ENCODE measurements at places on chromosomes 6 and 20.

DNA sequence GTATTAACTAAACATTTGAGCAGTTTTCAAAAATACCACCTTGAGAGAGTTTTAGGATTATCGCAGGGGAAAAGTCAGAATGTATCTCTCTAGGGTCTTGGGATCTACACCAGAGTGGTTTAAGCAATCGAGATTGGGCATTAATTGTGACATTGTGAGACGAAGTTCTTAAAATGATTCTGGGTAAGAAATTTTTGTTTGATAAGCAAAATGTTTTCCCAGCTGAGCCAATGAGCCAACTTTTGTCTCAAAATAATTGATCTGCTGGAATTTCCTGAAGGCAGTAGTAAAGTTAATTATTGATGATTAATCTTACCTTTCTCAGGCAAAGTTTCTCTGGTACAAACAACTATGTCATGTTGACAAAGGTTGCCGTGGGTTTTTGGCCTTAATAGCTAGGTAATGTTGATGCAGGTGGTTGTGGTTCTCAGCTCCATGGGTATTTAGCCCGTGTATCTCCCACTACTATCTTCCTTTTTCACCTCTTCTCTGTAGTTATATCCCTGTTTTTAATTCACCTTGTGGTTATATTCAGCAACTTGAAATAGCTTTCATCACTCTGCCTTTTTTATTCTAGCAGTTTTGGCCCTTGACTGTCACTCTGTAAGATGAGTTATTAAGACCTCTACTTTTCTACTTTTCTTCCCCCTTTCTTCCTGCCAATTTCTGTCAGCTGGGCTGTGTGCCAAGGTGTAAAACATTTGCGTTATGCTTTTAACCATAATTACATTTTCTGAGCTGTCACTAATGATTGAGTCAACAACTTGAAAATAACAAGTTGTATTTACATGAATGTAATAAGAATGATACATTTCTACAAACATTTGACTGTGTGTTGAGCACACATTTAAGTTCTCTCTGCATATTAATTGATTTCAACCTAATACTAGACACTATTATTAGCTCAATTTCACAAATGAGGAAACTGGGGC, 368.3 kb upstream of the BTBD3 start:
- no peak for DNase-seq

GRCh38 chr6:16723826-16724225, 37.4 kb downstream of the ATXN1 start:
- no peak for DNase-seq

DNA sequence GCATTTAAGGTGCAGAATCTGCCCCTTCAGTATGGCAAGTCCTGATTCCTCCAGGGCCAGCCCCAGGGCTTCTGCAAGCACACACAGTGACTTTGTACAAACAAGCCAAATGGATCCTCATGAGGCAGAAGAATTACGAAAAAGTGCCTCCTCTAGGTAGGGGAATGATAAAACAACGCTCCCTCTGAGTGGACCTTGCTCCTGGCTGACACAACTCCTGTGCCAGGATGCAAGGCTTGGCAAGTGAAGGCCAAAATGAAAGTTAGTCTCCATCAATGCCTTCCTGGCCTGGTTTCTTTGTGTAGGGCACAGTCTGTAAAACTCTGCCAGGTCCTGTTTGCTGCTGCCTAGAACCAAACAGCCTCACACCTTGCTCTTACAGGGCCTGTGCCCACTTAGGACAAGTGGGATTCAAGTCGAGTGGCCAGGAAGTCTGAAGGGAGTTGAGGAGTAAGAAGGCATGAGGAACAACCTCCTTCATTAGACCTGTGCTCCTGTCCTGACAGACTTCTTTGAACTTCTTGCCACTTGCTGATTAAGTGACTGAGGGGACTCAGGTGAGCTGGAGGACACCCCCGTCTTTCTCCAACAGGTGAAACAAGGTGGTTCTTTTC, 417.1 kb downstream of the CDC5L start:
- DNase-seq = no peak

DNA sequence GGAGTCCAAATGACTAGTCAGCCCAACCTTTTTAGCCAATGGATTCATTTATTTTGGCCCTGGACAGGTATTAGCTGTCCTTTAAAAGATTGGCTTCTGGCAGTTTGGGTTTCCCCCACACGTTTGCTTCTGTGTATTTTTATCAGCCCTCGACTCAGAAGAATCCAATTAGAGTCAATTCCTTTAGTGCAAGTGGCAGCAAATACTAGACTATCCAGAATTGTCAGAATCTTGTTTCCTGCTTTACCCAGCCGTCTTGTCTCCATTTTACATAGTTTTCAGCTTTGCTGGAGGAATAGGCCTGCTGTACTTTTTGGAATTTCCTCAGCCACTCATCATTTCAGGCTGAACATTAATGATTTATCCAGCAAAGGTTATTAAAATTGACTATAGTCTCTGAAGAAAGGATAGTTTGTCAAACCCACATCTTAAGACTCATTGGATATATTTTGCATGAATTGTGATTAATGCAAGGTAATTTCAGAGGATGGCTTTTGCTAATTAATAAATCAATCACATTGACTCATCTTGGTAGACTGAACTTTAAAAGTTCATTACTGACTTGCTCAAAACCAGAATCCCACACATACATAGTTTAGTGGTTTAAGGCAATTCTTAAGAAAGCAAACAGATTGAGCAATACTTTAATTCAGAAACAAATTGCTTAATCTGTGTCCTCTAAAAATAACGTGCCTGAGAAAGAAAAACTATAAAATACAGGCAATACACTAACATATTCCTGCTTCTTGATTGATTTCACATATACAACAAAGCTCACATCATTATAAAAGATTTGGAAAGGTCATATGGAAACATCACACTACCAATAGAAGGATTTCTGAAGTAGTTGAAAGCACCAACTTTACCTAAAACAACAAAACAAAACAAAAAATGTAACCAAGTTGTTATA, 62.9 kb upstream of the ZNF217 start:
- no peak for DNase-seq

GRCh38 chr6:147825848-147826247, 317.4 kb downstream of the SAMD5 start:
- no peak for DNase-seq

DNA sequence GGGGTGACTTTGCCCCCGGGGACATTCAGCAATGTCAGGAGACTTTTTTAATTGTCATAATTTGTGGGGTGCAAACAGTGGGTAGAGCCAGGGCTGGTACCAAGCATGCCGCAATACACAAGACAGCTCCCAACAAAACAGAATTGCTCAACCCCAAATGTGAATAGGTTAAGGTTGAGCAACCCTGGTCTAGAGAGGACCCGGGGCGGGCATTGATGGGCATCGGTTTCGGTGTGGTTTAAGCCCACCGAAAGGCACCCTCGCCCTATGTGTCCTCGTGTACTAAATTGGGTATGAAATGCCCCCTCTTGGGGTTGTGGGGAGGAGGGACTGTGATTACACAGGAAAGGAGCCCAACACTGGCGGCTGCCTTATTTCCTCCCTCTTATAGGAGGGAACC, 36.0 kb downstream of the KIAA1755 start:
- no peak for DNase-seq

DNA sequence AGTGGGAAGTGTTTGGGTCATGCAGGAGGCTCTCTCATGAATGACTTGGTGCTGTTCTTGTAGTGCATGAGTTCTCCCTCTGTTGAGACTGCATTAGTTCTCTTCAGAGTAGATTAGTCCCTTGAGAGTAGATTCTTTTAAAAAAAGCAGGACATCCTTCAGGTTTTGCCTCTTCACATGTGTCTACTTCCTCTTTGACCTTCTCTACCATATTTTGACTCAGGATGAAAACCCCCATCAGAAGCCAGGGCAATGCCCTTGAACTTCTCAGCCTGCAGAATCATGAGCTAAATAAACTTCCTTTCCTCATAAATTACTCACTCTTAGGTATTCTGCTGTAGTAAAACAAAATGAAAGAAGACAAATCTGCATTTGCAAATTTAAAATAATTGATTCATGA, 170.3 kb downstream of the CD109 start:
- no peak for DNase-seq

GRCh38 chr6:40669343-40669742, 82.2 kb upstream of the LRFN2 start:
- DNase-seq = no peak

GRCh38 chr6:142374965-142375733, 73.3 kb downstream of the ADGRG6 start:
- no peak for DNase-seq

- no peak for DNase-seq
These were observed 4.9 kb downstream of the ECI2 start for GRCh38 chr6:4130357-4130987.

- DNase-seq = no peak
These were observed 98.4 kb downstream of the PSMB1 start for GRCh38 chr6:170454512-170455285.

DNA sequence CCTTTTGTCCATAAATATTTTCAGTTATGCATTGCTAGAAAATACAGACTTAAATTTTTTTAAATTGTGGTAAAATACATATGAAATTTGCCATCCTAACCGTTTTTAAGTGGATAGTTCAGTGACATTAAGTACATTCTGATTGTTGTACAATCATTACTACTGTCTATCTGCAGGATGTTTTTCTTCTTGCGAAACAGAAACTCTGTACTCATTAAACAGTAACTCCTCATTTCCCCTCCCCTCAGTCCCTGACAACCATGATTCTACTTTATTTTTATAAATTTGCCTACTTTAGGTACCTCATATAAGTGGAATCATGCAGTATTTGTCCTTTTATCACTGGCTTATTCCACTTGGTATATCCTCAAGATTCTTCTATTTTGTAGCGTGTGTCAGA, 21.3 kb downstream of the TAF11 start:
- DNase-seq = no peak

DNA sequence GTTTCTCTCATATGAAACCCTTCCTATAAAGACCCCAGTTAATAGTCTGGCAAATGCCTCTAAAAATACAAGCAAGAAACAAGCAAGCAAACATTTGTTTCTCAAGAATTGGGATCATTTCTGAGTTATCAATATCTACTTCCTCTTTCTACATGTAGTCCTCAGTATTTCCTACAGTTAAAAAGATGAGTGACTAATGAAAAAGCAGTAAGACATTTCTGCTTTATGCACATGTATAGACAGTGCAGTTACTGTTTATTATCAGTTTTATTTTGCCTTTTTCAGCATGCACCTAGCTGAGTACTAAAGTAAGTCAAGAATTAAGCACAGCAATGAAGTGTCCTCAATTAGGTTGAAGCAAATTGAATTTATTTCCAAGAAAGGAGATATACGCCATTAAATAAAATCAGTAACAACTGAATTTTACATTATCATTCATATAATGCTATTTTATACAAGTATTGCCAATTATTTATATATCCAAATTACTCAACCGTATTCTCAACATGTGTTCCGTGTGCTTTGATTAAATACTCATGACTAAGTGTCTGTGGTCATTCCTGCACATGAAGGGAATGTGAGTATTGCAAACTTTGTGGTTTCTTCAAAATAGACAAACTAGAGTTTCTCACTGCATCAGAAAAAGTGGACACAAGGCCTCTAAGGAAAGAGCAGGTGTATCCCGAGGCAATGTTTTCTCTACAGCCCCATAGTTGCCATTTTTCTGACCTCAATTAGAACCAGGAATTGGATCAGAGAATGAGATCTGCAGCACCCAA, 159.3 kb upstream of the MARCKS start:
- DNase-seq = no peak

DNA sequence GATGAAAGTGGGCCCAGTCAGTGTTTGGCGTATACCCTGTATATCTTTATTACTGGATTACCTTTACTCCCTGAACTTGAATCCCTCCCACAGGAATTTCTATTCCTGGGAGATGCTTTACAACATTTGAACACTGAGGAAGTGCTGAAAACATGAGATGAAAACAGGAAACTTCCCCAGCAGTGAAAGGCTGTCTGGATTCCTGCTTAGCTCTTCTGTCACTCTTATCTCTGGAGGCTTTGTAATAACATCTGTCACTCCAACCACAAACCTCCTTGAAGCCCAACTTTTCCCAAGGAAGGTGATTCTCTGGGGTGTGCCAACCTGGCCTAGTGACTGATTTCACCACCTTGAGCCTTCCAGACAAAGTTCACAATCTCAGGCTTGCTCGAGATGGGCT, 264.5 kb upstream of the BMP2 start:
- no peak for DNase-seq

DNA sequence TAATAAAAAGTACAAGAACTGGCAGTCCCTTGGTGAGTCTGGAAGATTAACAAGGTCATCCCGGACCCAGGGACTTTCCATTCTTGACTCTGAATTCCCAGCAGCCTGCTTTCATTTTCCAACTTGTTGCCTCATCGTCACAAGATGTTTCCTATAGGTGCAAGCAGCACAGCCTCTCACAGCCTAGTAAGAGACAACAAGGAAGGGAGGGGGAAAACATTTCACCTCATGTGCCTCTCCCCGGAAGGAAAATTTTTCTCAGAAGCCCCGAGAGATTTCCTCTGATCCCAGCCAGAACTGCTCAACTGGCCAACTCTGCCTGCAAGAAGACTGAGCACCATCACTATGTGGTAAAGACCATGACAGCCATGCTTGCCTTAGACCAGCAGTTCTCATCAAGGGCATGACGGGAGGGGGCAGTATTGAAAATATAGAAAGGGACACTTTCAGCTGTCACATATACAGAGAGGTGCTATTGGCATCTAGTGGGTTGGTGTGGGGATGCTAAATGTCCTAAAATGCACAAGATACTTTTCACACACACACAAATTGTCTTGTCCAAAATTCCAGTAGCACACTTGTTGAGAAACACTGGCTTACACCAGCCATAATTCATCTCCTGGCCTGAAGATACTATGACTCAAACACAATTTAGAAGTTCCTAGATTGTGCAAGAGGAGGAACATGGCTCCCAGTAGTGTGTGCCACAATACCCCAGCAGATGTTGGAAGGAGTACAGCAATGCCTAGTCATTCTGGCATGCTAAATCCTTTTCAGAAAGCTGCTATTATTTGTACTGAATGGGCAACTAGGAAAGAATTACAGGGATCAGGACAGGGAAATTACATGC, 10.8 kb upstream of the WTAP start:
- no peak for DNase-seq

- no peak for DNase-seq
These were observed 306.9 kb downstream of the LRFN2 start for GRCh38 chr6:40280231-40280630.

- DNase-seq = no peak
These were observed 626 bp downstream of the SLC13A3 start for GRCh38 chr20:46650575-46651090.

- DNase-seq = no peak
These were observed 158.1 kb upstream of the PROKR2 start for GRCh38 chr20:5474646-5475550.

Measured in T-helper 9 cell (primary cell).